Psoas muscle (tissue), 8 donors: ENCODE measurements at places on chromosomes 1 and 21.

- peak; percentile 79 for DNase-seq
Measured at GRCh38 chr21:29130270-29130969, at the start of gene MAP3K7CL. MAP3K7CL (plus strand) TSS chr21:29130644; CDS start chr21:29133345, 2,701 bp downstream.

GRCh38 chr1:199463521-199464127 lies 563.9 kb upstream of the NR5A2 start:
- DNase-seq = no peak

GRCh38 chr1:207316622-207317391 lies 4.7 kb upstream of the CD55 start:
- DNase-seq = no peak

DNA sequence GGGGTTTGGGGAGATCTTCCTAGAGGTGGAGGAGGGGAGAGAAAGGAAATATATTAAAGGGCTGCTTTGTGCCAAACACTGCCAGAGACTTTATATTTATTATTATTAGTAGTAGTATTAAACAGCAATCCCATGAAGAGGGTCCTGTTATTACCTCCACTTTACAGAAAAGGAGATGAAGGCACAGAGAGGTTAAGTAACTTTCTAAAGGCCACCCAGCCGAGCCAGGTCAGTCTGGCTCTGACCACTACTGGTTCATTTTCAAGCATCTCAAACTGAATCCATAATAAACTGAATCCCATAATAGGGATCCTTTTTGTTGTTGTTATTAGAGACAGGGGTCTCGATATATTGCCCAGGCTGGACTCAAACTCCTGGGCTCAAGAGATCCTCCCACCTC lies 12.6 kb downstream of the NCMAP start:
- DNase-seq = no peak

- DNase-seq = no peak
Measured at GRCh38 chr1:166029196-166029945, 137.4 kb downstream of the FAM78B start.

- DNase-seq = no peak
Measured at GRCh38 chr1:240385985-240386978, 225.7 kb downstream of the GREM2 start.

- DNase-seq = no peak
Measured at GRCh38 chr21:43334214-43334958, 92.5 kb downstream of the SIK1 start.
